ENCODE measurements at places on chromosomes 2 and 18.

DNA sequence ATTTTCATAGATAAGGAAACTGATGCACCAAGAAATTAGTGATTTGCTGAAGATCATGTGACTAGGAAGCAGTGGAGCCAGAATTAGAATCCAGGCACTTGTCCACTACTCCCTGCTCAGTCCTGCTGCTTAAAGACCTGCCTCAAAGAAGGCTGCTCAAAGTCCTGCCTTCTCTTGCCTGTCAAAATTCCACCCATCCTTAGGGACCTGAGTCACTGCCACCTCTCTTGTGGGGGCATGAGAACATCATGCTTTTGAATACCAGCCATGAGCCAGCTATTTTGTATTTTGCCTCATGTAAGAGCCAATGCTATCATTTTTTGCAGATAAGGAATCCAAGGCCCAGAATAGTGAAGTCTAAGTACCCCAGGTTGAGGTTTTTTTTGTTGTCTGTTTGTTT lies 47.1 kb downstream of the DDX1 start:
- H3K36me3 ChIP-seq: no peaks in the 10 kb centered on the region
- peaks cover 4% of the 10 kb centered on the region for H3K4me1 ChIP-seq
- no peak overlapping the region for H3K4me3 ChIP-seq
- no peaks in the 10 kb centered on the region for H3K27me3 ChIP-seq

GRCh38 chr18:6821356-6821755 lies 91.8 kb downstream of the ARHGAP28 start:
- no peak overlapping the region for H3K27ac ChIP-seq
- H3K4me3 ChIP-seq: no peak overlapping the region
- no peaks in the 10 kb centered on the region for H3K27me3 ChIP-seq
- H3K36me3 ChIP-seq: no peaks in the 10 kb centered on the region
- no peak for DNase-seq

GRCh38 chr2:69177785-69178636 lies 165.0 kb downstream of the ANTXR1 start:
- peaks cover 2% of the 10 kb centered on the region for H3K36me3 ChIP-seq
- H3K27me3 ChIP-seq: peaks cover 74% of the 10 kb centered on the region
- no peak overlapping the region for H3K4me3 ChIP-seq
- peaks cover 6% of the 10 kb centered on the region for H3K4me1 ChIP-seq
- no peak overlapping the region for H3K27ac ChIP-seq

- H3K4me3 ChIP-seq: no peak overlapping the region
- H3K27ac ChIP-seq: no peak overlapping the region
- no peak for DNase-seq
- H3K4me1 ChIP-seq: no peaks in the 10 kb centered on the region
These were observed 147.4 kb downstream of the LNPK start for GRCh38 chr2:175854665-175855064.

- H3K36me3 ChIP-seq: no peaks in the 10 kb centered on the region
- H3K27ac ChIP-seq: no peak overlapping the region
- DNase-seq: no peak
These were observed 79.0 kb downstream of the GCA start for GRCh38 chr2:162422894-162423293.

GRCh38 chr2:152303951-152304350 lies 31.0 kb upstream of the FMNL2 start:
- no peak for DNase-seq
- no peak overlapping the region for H3K4me3 ChIP-seq
- no peaks in the 10 kb centered on the region for H3K36me3 ChIP-seq
- no peaks in the 10 kb centered on the region for H3K4me1 ChIP-seq

DNA sequence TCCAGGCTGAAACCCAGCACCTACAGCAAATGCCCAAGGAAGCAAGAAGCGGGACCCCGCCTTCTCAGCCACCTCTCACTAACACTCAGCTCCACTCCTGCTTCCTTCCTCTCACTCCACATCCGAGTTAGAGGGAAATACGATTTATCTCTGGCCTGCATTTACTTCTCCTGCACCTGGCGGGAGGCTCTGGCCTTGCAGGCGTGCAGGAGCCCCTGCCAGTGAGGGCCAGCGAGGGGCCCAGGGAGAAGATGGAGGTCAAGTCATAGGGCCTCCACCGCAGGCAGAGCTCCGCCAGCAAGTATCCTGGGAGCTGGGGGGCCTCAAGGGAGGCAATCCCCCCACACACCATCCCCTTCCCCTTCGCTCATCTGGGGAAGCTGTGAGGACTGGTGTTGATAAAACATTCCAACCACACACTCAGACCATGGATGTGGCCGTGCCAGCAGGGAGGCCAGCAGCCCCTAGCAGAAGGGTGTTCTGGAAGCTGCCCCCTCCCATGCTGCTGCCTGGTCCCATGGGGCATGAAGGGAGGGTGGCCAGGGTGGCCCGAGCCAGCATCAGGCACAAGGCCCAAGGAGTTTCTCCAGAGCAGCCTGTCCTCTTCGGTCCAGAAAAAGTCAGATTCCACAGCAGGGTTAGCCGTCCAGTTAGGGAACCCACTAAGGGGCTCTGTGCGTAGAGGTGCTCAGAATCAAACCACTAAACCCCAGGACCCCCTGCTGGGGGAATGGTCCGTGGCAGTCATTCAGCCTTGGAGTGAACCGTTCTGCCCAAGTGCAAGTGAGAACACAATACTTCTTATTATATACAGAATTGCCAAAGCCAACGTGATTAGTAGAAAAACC lies 91.2 kb downstream of the HDAC4 start:
- H3K27ac ChIP-seq: no peak overlapping the region
- no peak overlapping the region for H3K4me3 ChIP-seq

- no peak overlapping the region for H3K4me3 ChIP-seq
- no peaks in the 10 kb centered on the region for H3K4me1 ChIP-seq
- H3K27ac ChIP-seq: no peak overlapping the region
- no peaks in the 10 kb centered on the region for H3K36me3 ChIP-seq
- no peak for DNase-seq
- H3K27me3 ChIP-seq: no peaks in the 10 kb centered on the region
These were observed 950.1 kb downstream of the TRIB2 start for GRCh38 chr2:13666582-13667414.

DNA sequence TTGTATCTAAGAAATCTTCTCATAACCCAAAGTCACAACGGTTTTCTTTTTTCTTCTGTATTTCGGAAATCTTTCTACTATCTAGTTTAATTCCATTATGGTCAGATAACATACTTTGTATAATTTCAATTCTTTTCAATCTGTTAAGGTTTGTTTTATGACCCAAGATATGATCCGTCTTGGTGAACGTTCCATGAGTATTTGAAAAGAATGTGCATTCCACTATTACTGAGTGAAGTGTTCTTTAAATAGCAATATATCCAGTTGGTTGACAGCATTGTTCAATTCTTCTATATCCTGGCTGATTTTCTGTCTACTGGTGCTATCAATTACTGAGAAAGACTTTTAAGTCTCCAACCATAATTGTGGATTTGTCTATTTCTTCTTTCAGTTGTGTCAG lies 414.5 kb downstream of the TNS1 start:
- H3K36me3 ChIP-seq: no peaks in the 10 kb centered on the region
- H3K27me3 ChIP-seq: no peaks in the 10 kb centered on the region
- no peak overlapping the region for H3K4me3 ChIP-seq
- H3K4me1 ChIP-seq: peaks cover 2% of the 10 kb centered on the region

DNA sequence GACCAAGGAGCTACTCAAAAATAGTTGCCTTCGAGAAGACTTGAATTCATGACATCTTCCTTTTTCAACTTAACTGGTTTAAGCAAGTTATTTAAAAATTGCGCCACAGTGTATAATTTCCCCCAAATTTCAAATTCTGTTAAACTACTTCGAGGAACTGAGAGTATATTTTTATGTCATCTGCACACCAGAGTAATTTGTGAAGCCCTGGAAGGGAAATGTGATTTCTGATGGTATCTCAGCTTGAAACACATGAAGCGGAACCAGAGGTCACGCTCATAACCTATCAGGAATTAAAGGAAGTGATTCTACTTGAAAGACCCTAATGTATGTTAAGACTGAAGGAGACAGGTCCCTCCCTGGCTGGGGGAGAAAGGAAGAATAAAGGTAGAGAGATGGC lies 33.9 kb upstream of the DARS1 start:
- peaks cover 11% of the 10 kb centered on the region for H3K4me1 ChIP-seq
- no peak overlapping the region for H3K27ac ChIP-seq
- H3K4me3 ChIP-seq: no peak overlapping the region
- no peak for DNase-seq
- no peaks in the 10 kb centered on the region for H3K27me3 ChIP-seq

DNA sequence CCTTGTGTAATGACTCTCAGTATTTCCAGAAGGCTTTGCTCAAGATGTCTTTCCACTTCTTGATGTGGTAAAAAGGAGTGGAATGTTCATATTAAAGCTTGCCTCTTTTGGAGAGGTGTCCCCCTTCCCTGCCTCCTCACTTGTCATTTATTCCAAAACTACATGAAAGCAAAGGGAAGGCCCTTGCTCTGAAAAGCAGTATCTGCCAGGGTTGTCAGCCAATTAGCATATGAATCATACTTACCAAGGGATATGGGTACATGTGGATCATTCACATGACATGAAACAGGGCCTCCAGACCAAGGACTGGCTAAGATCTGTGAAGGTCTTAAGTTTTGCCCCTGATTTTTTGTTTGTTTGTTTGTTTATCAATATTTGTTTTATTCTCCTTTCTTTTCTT lies 31.3 kb downstream of the ANXA4 start:
- no peak overlapping the region for H3K27ac ChIP-seq
- no peaks in the 10 kb centered on the region for H3K27me3 ChIP-seq
- no peak overlapping the region for H3K4me3 ChIP-seq
- H3K36me3 ChIP-seq: no peaks in the 10 kb centered on the region
- peaks cover 21% of the 10 kb centered on the region for H3K4me1 ChIP-seq

DNA sequence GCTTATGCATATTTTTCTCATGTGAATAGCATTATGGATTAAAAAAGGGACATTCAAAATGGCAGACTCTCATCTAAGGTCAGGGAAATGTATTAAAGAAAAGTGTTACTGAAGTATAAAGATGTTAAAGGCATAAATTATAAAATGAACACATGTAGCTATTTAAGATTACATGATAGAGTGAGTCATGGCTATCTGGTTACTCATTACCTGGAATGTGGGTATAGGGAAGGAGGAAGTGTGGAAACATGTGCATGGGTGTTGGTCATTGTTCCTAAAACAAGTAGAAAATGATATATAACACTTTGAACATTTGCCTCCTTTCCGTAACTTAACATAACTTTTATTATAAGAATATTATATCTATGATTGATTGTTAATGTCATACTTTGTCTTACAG lies 66.4 kb downstream of the MYO1B start:
- H3K27ac ChIP-seq: no peak overlapping the region
- no peak for DNase-seq
- H3K4me3 ChIP-seq: no peak overlapping the region
- peaks cover 15% of the 10 kb centered on the region for H3K27me3 ChIP-seq
- no peaks in the 10 kb centered on the region for H3K36me3 ChIP-seq
- H3K4me1 ChIP-seq: no peaks in the 10 kb centered on the region

- no peaks in the 10 kb centered on the region for H3K36me3 ChIP-seq
- peak; percentile 17 for DNase-seq
- peak overlapping the region; percentile 87 for H3K4me3 ChIP-seq
- peaks cover 22% of the 10 kb centered on the region for H3K27me3 ChIP-seq
- peaks cover 14% of the 10 kb centered on the region for H3K4me1 ChIP-seq
- H3K27ac ChIP-seq: peak overlapping the region; percentile 90
These were observed 219.6 kb downstream of the TSN start for GRCh38 chr2:121974897-121975661.

- peak; percentile 29 for DNase-seq
- no peaks in the 10 kb centered on the region for H3K27me3 ChIP-seq
- H3K36me3 ChIP-seq: no peaks in the 10 kb centered on the region
- H3K4me3 ChIP-seq: peak overlapping the region; percentile 93
These were observed 752 bp downstream of the MGAT4A start for GRCh38 chr2:98730053-98730706.

- peaks cover 4% of the 10 kb centered on the region for H3K4me1 ChIP-seq
- H3K4me3 ChIP-seq: no peak overlapping the region
- peaks cover 34% of the 10 kb centered on the region for H3K27me3 ChIP-seq
- H3K27ac ChIP-seq: no peak overlapping the region
These were observed 24.9 kb downstream of the MYO7B start for GRCh38 chr2:127560201-127560930.

GRCh38 chr18:59114160-59114559 lies 25.5 kb upstream of the SEC11C start:
- no peak overlapping the region for H3K4me3 ChIP-seq
- no peaks in the 10 kb centered on the region for H3K4me1 ChIP-seq
- DNase-seq: no peak
- H3K36me3 ChIP-seq: peaks cover 3% of the 10 kb centered on the region

GRCh38 chr2:16080071-16080470 lies 139.7 kb downstream of the MYCN start:
- H3K4me1 ChIP-seq: no peaks in the 10 kb centered on the region
- peaks cover 6% of the 10 kb centered on the region for H3K27me3 ChIP-seq
- DNase-seq: no peak
- no peak overlapping the region for H3K27ac ChIP-seq
- no peaks in the 10 kb centered on the region for H3K36me3 ChIP-seq
- no peak overlapping the region for H3K4me3 ChIP-seq

Measured in T-helper 17 cell (primary cell).